NCI-H2171 treated with DMSO at 0.1 percent for 48 hours (cell line): ENCODE measurements at places on chromosomes 13 and 19.

DNA sequence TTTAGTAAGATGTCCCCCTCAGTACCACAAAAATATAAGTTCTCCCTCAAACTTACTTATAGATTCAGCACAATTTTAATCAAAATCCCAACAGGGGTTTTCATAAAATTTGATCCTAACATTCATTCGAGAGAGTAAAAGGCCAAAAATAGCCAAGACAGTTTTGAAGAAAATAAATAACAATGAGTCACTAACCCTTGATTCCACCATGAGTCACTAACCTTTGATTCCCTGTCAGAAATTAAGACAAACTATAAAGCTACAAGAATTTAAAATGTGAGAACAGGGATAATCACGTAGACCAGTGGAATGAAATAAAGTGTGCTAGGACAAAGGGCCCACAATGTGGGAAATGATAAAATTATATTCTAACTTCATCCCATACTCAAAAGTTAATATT is 320.3 kb downstream of the SUCLA2 start:
- DNase-seq = no peak

DNA sequence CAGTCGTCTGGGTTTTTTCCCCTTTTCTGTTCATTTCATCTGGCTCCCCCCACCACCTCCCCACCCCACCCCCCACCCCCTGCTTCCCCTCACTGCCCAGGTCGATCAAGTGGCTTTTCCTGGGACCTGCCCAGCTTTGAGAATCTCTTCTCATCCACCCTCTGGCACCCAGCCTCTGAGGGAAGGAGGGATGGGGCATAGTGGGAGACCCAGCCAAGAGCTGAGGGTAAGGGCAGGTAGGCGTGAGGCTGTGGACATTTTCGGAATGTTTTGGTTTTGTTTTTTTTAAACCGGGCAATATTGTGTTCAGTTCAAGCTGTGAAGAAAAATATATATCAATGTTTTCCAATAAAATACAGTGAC is 9.3 kb downstream of the CALM3 start:
- no peak for DNase-seq

DNA sequence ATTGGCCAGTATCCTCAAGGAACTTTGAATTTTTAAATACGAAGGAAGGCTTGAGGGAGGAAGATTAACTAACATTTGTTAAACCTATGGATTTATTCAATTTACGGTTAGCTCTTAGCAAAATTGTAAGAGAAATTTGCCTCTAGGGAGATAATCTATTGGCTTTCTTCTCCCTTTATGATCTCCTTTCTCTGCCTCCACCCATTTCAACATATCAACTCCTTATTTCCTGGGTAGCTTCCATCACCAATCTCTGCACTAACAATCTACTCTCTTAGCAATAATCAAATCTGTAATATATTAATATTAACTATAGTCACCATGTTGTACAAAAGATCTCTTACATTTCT is 233.9 kb upstream of the CSNK1A1L start:
- DNase-seq = no peak

DNA sequence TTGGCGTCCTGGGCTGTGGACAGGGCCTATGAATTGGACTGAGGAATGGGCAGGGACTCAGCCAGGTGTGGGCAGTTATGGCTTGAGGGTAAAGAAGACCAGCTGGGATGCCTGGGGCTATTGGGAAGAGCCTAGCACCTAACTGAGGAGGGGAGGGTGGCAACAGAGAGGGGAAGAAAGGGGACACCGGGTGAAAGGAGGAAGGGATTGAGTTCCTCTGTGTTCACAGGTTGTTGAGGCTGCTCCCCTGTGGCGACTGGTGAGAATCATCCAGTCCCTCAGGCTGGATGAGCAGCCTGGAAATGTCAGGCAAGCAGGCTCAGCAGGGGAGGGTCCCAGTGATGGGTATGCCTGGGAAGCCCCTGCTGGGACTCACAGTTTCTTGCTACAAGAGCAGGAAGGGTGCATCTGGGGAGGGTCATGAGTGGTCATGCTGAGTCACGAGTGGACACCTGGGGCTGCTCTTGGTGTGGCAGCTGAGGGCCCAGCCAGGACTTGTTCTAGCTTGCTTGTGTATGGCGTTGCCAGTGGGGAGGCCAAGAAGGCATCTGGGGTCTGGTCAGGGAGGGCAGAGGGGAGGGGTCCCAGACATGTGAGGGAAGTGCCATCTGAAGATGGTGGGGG is 1.4 kb downstream of the ZNF324 start:
- no peak for DNase-seq

DNA sequence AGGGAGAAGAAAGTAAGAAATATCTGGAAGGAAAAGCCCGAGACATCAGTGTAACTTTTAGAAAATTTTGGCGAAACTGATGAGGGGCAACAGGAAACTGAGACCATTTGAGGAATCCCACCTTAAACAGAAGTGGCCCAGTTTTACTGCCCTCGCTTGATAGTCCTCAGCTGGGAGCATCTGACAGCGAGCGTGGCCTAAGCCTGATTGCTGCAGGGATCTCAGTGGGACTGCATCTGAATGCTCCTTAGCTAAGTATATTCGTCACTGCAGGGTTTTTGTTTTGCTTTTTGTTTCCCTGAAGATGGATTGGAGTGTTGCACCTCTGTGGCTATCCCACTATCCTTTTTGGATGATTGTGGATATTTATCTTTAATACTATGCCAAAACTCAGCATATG is 262.7 kb upstream of the KLHL1 start:
- DNase-seq = no peak

- peak; percentile 12 for DNase-seq
These were observed 22.1 kb upstream of the POMP start for GRCh38 chr13:28636677-28637317.

DNA sequence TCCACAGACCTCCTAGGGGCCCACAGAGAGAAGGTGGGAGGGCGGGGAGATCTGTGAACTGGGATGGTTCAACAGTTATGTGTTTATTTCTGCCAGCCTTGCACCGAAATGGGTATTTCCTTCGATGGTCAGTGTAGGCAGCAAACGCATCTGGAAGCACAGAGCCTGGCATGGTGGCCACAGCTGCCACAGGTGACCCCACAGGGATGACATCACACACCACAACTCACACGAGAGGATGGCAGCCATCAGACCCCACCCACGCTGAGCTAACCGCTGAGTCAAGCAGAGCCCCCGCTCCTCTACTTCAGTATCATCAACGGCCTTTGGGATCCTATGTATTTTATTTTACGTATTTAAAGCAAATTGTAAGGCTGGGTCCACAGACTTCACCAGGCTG is 37.4 kb downstream of the NAXD start:
- no peak for DNase-seq
